ENCODE measurements at places on chromosomes 13 and 19. TPM values are rescaled to one million over a fixed set of nuclear protein-coding genes. Genes with fewer than 3 reads are reported as not detected.

The BRD4 gene
- 26.8 TPM for total RNA-seq

The PRKCG gene
- total RNA-seq, result not detected

The ZIM2 gene
- not detected for total RNA-seq

The TTYH1 gene
- under 0.01 TPM for total RNA-seq

The TSEN34 gene
- total RNA-seq, result 89.5 TPM

The KISS1R gene
- not detected for total RNA-seq

The RFPL4A gene
- total RNA-seq, result not detected

The RNF225 gene
- total RNA-seq, result 2.8 TPM

The ATP4A gene
- not detected for total RNA-seq

The FGF9 gene
- not detected for total RNA-seq

The B3GNT3 gene
- total RNA-seq, result 7.1 TPM

The MATK gene
- not detected for total RNA-seq

The SYT3 gene
- total RNA-seq, result not detected

The LGI4 gene
- 1.2 TPM for total RNA-seq

The KIR3DL1 gene
- not detected for total RNA-seq

The TMPRSS9 gene
- total RNA-seq, result not detected

The KANK2 gene
- total RNA-seq, result 210 TPM

All from placental epithelial cell (primary cell).